ENCODE measurements at places on chromosomes 12 and 14.
A peak's percentile ranks its signal among the peaks of the same experiment; 100 is the strongest.

GRCh38 chr12:76026643-76027063, 4.9 kb downstream of the PHLDA1 start:
- no peak for DNase-seq

- DNase-seq, result no peak
Observed at GRCh38 chr12:75844985-75845384, 186.6 kb downstream of the PHLDA1 start.

- peak; percentile 97 for DNase-seq
Observed at GRCh38 chr12:4307593-4308333, 13.2 kb upstream of the TIGAR start.

- DNase-seq, result no peak
Observed at GRCh38 chr14:54202288-54202687, 194.5 kb upstream of the CDKN3 start.

DNA sequence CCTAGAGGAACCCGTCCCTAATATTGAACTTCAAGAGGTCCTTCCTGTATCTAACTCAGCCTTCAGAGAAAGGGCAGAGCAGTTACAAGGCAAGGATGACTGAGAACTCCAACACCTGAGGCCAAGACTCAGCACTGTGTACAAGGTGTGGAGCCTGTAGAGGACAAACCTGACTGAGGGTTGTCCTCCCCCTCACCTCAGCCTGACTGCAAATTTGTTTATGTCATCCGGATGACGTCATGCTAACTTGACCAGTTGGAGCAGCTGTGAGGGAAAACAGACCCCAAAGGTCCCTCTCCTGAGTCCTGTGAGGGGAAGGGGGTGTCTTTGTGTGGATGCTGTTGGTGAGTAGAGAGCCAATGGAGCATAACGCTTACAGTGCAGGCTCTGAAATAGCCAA, 4.3 kb downstream of the CRACR2A start:
- no peak for DNase-seq

DNA sequence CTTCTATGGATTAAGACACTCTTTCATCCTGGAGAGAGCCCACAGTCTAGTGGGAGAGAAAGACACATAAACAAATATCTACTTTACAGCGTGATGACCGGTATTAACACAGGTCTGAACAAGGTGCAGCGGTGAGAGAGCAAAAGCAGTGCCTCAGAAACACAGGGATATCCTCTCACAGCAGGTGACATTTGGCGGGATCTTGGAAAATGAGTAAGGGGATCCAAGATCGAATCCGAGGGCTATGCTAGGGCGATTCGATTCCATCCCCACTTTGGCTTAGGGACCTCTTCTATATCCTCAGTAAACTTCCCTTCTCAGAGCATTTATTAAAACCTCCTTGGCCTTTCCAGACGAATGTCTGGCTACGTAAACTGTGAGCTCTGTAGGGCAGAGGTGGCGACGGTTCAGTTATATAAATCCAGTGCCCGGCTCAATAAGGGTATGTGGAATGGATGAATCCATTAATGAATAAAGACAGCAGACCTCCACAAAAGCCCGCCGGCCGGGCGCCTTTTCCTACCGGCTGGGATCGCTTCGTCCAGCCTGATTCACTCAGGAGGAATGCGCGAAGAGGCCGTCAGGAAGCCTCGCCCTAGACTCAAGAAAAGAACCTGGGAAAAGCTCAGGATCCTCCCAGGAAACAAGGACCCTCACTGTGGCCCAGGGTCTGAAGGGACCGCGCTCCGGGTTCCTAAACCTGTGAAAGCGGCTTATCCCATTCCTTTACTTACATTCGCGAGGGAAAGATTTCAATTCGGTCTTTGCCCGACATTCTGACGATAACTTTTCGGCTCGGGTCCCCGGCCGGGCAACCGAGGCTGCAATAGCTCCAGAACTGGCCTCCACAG, 455 bp downstream of the ATP6V1D start:
- peak; percentile 83 for DNase-seq

GRCh38 chr14:102909911-102910310, 12.6 kb upstream of the AMN start:
- DNase-seq, result no peak

DNA sequence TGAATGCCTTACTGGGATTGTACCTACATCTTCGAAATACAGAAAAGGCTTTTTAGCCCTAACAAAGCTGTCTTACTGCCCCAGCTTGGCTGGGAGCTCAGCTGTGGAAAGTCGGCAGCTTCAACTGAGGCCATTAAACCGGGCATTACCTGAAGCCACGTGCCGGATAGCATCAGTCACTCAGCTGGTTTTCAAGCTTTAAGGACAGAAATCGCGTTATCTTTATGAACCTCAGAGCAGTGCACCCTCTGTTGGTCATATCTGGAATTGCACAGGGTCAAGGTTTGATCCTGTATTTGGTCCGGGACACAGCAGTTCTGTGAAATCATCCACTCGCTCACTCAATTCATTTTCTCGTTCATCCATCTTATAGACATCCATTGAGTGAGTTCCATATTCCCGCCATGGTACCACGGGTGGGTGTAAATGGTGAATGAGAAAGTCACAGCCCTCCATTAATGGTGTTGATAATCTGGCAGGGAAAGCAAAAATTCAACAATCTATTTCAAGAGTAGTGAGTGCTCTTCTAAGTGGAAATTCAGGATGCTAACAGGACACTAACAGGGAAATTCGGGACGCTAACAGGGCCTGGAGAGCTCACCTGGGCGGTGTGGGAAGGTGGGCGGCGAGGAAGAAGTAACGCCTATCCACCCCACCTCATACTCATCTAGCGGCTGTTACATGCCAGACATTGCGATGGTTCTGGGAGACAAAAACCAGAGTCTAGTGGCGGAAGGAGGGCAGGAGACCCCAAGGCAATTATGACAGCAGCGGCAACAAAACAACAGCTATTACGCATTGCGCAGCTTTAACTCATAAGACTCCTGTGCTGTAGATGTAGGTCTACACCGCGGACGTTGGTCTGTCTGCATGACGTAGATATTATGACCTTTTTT, 60.6 kb upstream of the TCL1A start:
- DNase-seq, result no peak

DNA sequence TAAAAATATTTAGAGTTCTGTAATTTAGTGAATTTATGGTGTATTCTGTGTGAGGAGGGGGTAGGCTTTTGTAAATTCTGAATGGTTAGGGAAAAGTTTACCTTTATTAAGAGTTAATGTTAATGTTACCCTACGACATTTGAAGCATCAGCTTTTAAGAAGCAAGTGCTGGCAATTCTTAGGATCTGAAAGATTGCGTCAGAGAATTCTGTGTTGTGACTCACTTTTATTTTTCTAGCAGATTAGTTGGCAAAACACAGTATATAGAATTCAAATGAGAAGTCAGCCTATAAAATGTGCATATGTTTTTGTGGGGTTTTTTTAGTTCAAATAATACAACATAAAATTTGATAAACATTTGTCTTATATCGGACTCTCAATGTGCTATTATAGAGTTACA, 97.6 kb downstream of the RAD52 start:
- no peak for DNase-seq

GRCh38 chr12:94055528-94055927, 92.8 kb upstream of the PLXNC1 start:
- no peak for DNase-seq

GRCh38 chr14:68630081-68630571, 162.7 kb downstream of the ZFP36L1 start:
- DNase-seq, result peak; percentile 38

DNA sequence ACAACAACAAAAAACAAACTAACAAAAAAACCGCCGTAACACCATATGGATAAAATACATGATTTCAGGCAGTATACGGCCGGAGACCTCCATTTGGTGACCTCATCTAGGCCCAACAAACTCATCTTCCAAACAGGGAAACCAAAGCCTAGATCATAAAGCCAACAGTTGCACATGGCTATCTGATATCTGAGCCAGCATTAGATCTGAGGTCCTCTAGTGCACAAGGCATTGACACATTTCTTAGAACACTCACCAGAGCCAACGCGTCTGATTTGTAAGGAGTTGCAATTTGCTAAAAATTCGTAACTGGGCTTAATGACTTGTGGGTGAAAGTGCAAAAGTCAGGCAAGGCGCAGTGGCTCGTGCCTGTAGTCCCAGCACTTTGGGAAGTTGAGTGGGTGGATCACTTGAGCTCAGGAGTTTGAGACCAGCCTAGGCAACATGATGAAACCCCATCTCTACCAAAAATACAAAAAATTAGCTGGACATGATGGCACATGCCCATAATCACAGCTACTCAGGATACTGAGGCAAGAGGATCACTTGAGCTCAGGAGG, 42.0 kb upstream of the NUDT4 start:
- no peak for DNase-seq

DNA sequence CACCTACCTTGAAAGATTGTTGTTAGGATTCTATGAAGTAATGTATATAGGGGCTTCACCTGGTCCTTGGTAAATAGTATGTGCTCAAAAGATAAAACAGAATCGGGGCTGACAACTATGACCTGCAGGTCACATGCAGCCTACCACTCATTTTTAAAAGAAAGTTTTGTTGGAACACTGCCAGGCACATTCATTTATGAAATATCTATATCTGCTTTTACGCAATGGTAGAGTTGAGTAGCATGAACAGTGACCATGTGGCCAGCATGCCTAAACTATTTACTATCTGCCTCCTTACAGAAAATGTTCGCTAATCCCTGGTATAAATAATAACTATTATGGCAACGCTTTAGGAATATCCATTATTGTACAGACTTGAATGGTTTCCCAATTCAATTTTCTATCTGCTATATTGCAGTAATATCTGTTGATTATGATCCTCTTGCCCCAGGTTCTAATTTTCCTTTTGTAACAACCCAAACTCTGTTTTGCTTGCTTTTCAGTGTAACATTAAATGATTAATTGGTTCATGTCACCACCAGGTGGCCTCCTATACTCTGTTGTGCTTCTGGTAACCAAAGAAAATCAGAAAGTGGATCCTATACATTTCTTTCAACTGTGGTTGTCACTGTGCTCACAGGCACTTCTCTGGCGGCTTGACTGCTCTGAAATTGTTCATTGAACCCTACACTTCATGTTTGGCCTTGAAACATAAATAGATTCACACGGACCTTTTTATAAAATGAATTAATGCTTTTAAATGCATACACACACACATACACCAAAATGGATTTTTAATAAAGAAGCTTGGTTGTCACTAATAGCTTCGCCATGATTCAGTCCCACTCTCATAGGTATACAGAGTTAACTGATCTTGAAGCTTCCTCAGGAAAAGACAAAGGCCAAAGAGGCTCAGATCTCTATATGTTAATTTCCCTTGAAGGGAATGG, 227.7 kb upstream of the NPAS3 start:
- no peak for DNase-seq

DNA sequence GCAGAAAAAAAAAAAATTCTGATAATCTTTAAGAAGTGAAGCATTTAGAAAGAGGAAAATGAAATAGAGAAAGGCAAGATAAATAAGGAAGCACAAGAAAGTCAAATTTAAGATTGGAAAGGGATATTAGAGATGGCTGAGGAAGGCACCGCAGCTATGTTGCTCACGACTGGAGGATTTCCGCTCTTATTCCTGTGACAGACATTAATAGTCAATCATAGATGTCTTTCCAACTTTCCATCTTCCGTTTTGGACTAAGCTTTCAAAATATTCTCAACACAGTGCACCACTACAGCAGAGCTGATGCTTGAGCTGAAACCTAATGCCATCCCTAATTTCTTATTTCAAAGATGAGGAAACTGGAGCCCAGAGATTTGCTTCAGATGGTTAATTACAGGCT, 290.6 kb downstream of the FOXN3 start:
- no peak for DNase-seq

DNA sequence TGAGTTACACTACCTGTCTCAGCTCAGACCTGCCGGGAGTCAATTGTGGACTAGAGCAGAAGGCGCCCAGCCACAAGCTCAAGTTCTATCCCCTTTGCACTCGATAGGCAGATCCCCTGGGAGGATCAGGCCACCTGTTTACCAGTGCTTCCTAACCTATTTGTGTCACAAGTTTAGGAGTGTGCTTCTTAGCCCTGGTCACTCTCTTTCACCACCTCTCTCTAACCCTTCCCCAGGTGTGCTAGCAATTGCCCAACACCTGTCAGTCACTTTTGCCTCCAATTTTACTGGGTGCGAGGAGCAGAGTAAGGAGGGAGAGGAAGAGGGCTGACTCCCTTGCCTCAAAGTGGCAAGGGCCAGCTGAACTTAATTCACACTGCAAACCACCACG, 745 bp upstream of the NAA30 start:
- no peak for DNase-seq

GRCh38 chr14:77302926-77303325, 17.8 kb downstream of the POMT2 start:
- DNase-seq, result no peak

GRCh38 chr14:34911209-34912150, 36.3 kb upstream of the BAZ1A start:
- DNase-seq, result no peak

GRCh38 chr14:43803076-43803689, 703.9 kb downstream of the FSCB start:
- no peak for DNase-seq

GRCh38 chr12:24997970-24998582, 49.2 kb upstream of the BCAT1 start:
- DNase-seq, result no peak

DNA sequence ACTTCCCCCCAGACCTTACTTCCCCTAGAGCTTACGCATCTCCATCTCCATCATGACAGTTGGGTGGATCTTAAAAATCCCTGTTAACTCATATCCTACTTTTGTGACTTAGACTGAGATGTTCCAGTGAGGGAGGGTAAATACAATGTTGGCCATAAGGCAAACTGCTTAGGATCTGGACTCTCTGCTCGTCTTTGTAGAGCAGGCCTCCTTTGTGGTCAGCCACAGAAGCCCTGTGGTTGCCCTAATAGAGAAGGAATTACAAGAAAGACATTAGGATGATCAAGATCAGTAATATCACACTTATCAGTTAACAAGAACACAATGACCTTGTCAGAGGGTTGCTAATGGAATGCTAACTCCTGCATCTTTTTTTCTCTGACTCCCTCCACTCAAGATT, 52.0 kb downstream of the TMEM132C start:
- no peak for DNase-seq

DNA sequence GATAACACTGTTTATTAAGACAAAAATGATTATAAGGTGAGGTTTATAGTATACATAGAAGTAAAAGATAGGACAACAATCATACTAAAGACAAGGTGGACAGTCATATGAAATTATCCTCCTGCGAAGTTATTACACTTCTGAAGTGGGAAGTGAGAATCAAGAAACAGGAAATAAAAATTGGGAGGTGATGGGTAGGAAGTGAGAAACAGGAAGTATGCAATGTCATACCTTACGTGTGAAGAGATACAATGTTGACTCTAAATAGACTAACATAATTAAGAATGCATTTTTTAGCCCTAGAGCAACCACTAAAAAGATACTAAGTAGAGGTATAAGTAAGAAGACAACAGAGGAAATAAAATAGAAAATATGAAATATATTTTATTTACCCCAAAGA, 43.7 kb downstream of the GRIN2B start:
- DNase-seq, result no peak

GRCh38 chr12:75978677-75979076, 52.9 kb downstream of the PHLDA1 start:
- no peak for DNase-seq

- peak; percentile 89 for DNase-seq
Observed at GRCh38 chr14:23056956-23057756, at the start of gene CDH24. TSS of gene CDH24 (minus strand) at chr14:23057520. CDS start at chr14:23055733, 1,787 bp downstream.

All from RWPE2 (cell line).